Panc1 (cell line): ENCODE measurements at places on chromosomes 1 and 21. TPM values are rescaled to one million over a fixed set of nuclear protein-coding genes. Genes with fewer than 3 reads are reported as not detected.

Gene PRDM2
- total RNA-seq: 40.3 TPM

Gene RPE65
- total RNA-seq: not detected

Gene B3GALT2
- total RNA-seq: 0.08 TPM

Gene PCSK9
- 0.26 TPM for total RNA-seq

- no peaks in the 10 kb centered on the region for H3K4me1 ChIP-seq
- H3K27me3 ChIP-seq: peaks cover 8% of the 10 kb centered on the region; the same call in 1 of the 2 replicates
- no peak for DNase-seq
- H3K4me3 ChIP-seq: no peak overlapping the region
- no peak overlapping the region for H3K27ac ChIP-seq
- no peaks in the 10 kb centered on the region for H3K36me3 ChIP-seq
These were observed 41.9 kb downstream of the FAM163A start for GRCh38 chr1:179785031-179785431.

GRCh38 chr1:211145944-211146343 is 12.0 kb upstream of the KCNH1 start:
- H3K36me3 ChIP-seq: no peaks in the 10 kb centered on the region
- no peaks in the 10 kb centered on the region; the same call in none of the 2 replicates for H3K27me3 ChIP-seq
- no peak for DNase-seq
- no peak overlapping the region for H3K27ac ChIP-seq

DNA sequence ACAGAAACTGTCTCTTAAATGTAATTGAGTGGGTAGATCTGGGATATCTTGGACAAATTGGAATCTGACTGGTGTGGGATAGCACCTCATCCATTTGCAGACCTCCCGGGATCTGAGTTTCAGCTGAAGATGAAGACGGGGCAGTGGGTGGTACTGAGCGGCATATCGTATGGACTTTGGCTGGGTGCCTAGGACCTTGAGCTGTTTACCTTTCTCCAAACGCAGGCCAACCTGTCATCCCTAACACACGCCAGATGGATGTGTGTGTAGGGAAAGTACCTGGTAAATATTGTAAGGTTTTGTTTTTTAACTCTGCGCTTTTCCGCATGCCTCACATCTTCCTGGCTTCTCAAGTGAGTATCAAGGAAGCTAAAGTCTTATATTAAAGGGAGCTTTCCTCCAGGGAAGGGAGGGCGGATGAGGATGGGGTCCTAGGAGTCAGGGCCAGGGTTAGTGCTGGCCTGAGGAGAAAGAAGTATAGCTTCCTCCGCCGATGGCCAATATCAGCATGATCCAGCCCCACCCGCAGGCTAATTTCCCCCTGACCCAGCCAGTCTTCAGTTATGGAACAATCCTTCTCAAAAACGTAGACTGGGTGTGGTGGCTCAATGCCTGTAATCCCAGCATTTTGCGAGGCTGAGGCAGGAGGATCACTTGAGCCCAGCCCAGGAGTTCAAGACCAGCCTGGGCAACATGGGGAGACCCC is 26.2 kb downstream of the ATP8B2 start:
- H3K4me1 ChIP-seq: peaks cover 15% of the 10 kb centered on the region
- no peak for DNase-seq
- H3K27ac ChIP-seq: no peak overlapping the region
- no peak overlapping the region for H3K4me3 ChIP-seq
- no peaks in the 10 kb centered on the region for H3K27me3 ChIP-seq

DNA sequence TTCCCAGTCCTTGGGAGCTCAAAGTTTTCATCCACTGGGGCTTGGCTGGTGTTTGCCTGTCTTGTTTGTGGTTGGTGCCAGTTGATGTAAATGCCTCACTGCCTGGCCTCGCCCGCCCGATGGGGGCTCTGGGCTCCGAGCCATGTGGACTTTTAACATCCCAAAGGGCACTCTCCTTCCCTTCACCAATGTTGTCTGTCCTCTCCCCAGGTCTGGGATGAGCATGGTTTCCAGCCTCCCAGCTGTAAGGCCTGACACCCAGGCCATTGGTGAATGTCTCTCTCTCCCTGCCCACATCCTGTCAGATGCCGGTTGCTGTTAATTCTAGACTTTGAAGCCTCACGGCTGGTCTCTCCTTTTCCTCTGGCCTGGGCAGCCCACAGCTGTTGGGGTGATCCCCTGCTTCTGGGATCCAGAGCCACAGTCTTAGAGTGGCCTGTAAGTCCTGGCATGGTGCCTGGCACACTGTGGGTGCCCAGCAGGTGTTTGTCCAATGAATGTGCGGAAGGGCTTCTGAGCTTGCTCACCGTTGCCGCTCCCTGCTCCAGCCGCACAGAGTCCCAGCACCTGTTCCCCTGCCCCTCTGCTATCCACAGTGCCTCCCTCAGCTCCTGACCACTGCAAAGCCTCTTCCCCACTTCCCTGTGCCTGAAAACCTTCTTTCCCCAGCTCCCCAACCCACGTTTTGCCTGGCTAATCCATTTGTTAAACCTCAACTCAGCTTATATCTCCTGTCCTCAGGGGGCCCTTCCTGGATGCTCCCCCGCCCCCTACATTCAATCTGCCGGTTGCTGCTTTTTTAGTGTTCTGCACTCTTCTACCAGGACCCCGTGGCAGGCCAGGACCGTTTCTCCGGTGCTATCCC is 3.3 kb upstream of the C1orf174 start:
- no peaks in the 10 kb centered on the region for H3K27me3 ChIP-seq
- H3K27ac ChIP-seq: no peak overlapping the region

DNA sequence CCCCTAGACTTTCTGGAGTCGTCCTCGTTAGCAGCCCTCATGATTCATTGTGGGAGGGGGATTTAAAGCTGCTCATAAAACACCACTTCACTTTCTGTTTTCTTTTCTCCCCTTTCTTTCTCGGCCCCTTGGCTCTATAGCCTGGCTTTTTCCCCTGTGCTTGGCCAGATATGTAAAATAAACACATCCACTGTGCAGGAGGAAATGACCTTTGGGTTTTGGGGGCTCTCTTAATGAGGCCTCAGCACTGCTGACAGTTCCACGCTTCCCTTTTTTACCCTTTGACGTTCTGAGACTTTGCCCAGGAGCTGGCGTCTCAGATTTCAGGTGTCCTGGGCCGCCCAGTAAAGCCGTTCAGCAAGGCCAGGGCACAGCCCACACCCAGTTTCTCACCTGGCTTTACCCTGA is 65.7 kb downstream of the RUNX3 start:
- no peaks in the 10 kb centered on the region for H3K36me3 ChIP-seq
- H3K4me3 ChIP-seq: no peak overlapping the region
- no peak overlapping the region for H3K27ac ChIP-seq

- peaks cover 17% of the 10 kb centered on the region; the same call in 1 of the 2 replicates for H3K27me3 ChIP-seq
- H3K4me3 ChIP-seq: no peak overlapping the region
- DNase-seq: no peak
- no peaks in the 10 kb centered on the region for H3K4me1 ChIP-seq
- H3K27ac ChIP-seq: no peak overlapping the region
- no peaks in the 10 kb centered on the region for H3K36me3 ChIP-seq
These were observed 128.0 kb upstream of the KLHDC7A start for GRCh38 chr1:18352636-18353265.

DNA sequence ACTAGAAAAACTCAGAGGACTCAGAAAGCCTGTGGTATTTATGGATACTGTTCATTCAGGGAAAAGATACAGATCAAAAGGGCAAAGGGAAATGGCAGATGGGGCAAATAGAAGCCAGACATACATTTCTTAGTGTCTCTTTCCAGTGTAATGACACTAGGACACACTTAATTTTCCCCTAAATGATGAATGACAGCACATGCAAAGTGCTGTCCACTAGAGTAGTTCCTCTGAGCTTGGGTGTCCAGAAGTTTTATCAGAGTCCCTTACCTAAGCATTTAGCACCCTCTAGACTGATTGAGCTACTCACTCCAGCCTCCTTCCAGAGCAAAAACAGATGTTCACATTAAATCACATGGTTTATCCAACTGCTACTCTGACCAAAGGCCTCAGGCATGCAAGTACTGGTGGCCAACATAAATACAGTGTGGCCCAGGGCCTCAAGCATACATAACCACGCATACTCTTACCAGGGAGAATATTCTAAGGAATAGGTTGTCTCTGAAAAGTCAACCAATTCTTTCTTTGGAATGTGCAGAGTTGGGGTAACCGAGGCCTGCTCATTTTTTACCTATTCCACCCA is 166.9 kb downstream of the NCAM2 start:
- DNase-seq: no peak
- no peaks in the 10 kb centered on the region for H3K4me1 ChIP-seq
- H3K27ac ChIP-seq: no peak overlapping the region
- no peaks in the 10 kb centered on the region for H3K36me3 ChIP-seq
- H3K27me3 ChIP-seq: no peaks in the 10 kb centered on the region

DNA sequence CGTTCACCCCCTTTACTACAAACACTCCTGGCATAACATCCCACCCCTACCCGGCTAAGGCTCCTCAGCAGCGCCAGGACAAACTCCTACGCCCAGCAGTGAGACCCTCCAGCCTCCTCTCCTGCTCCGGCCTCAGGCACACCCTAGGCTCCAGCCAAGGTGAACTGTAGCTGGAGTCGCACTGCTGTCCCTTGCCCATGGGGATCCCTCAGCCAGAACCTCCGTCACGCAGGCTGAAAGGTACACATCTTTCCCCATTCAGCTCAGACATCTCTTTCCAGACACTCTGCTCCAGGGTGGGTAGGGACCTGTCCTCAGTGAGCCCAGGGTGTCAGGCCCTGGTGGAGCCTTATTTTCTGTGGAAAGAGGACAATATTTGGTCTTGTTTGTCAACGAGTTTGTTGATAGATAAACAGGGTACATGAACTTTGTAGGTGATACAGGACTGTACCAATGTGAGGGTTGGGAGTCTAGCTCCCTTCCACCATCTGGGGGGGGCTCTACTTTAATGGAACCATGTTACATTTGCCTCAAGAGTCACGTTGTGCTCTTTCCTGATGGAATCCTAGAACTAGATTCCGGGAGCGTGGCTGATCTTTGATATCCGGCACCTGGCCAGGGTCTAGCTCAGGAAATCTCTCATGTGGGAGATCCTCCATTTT is 56.5 kb upstream of the SSBP3 start:
- H3K27me3 ChIP-seq: no peaks in the 10 kb centered on the region; the same call in 1 of the 2 replicates
- no peak overlapping the region for H3K27ac ChIP-seq
- no peak for DNase-seq
- H3K4me3 ChIP-seq: no peak overlapping the region

DNA sequence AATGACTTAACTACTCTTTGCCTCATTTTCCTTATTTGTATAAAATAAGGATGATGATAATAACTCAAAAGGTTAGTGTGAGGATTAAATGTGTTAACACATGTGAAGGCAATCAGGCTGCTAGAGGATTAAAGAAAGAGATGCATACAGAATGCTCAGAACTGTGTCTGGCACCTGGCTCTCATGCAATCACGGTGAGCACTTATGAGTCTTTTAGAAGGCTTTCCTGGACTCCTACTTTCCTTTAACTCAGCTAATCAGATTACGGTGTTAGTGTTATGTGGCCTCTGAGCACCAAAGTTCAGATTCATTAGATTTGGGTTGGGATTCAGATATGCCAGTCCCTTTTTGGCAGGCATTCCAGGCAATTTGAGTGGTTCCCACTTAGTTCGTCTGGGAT is 311.6 kb upstream of the USP24 start:
- no peak for DNase-seq
- H3K4me1 ChIP-seq: no peaks in the 10 kb centered on the region
- H3K36me3 ChIP-seq: no peaks in the 10 kb centered on the region

GRCh38 chr1:70586046-70586445 is 175.0 kb downstream of the CTH start:
- H3K27me3 ChIP-seq: no peaks in the 10 kb centered on the region
- H3K4me1 ChIP-seq: no peaks in the 10 kb centered on the region
- H3K36me3 ChIP-seq: no peaks in the 10 kb centered on the region
- DNase-seq: no peak
- H3K27ac ChIP-seq: no peak overlapping the region

DNA sequence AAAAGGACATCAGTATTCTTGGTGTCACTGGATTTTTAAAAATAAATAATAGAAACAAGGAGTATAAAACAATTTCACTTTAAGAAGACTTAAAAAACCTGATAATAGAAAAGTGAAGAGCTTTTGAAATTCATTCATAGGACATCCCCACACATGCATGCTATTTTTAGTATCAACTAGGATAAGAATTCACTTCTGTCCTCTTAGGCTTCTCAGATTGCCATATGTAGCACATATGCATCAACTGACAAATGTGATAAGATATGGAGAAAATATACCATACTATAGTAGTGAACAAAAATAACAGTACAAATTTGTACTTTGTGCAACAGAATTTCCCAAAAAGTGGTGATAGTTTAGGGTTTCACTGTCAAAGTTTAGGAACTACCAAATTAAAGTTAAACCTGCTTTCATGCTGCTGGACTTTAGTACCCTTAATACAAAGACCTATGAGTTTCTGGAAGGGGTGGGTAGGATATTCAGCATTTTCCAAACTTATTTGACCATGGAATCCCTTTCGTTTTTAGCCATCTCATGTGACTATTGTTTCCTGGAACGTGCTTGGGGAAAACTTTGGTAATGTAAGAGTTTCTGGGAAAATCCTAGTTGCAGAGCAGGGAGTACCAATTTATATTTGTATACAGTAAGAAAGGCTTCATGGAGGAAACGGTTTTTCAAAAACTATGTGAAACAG is 19.8 kb downstream of the RPRD2 start:
- no peak for DNase-seq
- no peaks in the 10 kb centered on the region for H3K27me3 ChIP-seq
- no peak overlapping the region for H3K4me3 ChIP-seq
- no peak overlapping the region for H3K27ac ChIP-seq
- H3K36me3 ChIP-seq: no peaks in the 10 kb centered on the region

GRCh38 chr1:37137014-37137413 is 102.7 kb upstream of the GRIK3 start:
- no peaks in the 10 kb centered on the region; the same call in none of the 2 replicates for H3K27me3 ChIP-seq
- H3K4me3 ChIP-seq: no peak overlapping the region
- DNase-seq: no peak
- H3K36me3 ChIP-seq: no peaks in the 10 kb centered on the region

- H3K4me3 ChIP-seq: no peak overlapping the region
- H3K4me1 ChIP-seq: no peaks in the 10 kb centered on the region
- H3K27ac ChIP-seq: no peak overlapping the region
- no peaks in the 10 kb centered on the region for H3K27me3 ChIP-seq
- H3K36me3 ChIP-seq: no peaks in the 10 kb centered on the region; the same call in 1 of the 2 replicates
These were observed 193.3 kb downstream of the AJAP1 start for GRCh38 chr1:4847711-4848110.

DNA sequence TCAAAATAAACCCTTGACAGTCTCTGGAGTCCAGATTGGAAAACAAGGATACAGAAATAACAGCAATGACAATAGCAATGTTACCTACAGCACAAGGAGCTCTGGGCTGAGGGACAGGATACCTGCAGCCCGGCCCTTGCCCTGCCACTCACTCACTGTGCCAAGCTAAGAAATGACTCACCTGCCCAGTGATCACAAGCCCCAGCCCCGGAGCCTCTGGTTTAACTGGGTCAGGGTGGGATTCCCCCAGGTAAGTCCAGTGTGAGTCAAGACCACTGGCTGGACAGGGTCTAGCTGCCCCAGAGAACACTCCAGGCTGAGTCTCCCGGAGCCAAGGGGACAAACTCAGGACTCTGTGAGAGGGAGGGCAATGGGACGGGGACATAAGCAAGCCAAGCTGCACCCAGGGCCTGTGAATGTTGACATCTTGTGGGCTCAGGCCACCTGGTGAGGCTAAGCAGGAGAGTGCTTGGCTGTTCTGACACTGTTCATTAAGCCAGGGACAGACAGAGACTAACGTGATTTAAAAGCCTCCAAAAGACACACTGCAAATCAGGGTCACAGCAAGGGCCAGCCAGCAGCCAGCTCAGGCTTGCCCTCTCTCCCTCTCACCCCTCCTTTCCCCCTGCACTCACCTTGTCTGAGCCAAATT is 64.1 kb downstream of the MIS18A start:
- H3K27ac ChIP-seq: no peak overlapping the region
- H3K4me1 ChIP-seq: no peaks in the 10 kb centered on the region
- no peak overlapping the region for H3K4me3 ChIP-seq
- H3K36me3 ChIP-seq: no peaks in the 10 kb centered on the region
- DNase-seq: no peak
